ENCODE measurements at places on chromosomes 2 and 18.

- no peak for DNase-seq
Observed at GRCh38 chr2:232535761-232536530, 3.5 kb upstream of the CHRNG start.

DNA sequence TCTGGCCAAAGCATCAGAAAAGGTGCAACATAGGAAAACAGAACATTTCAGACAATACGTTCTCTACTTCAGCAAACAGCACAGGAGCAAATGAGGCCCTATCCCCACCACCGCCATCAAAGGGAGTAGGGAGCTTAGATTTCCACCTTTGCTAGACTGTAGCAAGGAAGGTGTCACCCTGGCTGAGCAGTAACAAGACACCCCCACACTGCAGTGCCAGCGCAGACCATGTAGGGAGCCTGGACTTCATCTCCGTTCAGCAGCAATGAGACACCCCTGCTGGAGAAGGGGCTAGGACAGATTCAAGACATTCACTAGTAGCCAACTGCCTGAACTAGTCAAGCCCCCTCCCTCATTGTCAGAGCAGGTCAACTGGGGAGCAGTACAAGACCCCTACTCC, 160.1 kb upstream of the CBLN2 start:
- no peak for DNase-seq

- no peak for DNase-seq
Observed at GRCh38 chr18:34085140-34085739, 139.5 kb downstream of the NOL4 start.

- DNase-seq, result no peak
Observed at GRCh38 chr18:62556397-62556796, 33.6 kb downstream of the ZCCHC2 start.

- DNase-seq, result no peak
Observed at GRCh38 chr2:62883629-62884028, 167.0 kb upstream of the OTX1 start.

GRCh38 chr2:150608341-150608740, 120.9 kb upstream of the RND3 start:
- DNase-seq, result no peak

DNA sequence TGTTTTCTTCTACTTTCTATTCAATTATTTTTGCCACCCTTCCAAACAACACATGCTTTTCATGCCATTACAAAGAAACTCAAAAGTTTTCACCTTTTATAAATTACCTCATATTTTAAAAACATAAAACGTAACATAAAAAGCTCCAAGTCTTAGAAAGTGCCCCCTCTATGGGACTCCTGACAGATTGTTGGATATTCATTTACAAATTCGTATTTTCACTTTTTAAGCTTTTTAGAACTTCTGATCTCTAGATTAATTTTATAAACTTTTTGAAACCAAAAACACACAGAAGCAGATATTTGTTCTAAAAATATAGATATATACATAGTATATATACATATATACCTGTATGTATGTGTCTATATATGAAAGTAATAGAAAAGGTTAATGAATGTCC, 1.5 kb downstream of the COL5A2 start:
- DNase-seq, result no peak

DNA sequence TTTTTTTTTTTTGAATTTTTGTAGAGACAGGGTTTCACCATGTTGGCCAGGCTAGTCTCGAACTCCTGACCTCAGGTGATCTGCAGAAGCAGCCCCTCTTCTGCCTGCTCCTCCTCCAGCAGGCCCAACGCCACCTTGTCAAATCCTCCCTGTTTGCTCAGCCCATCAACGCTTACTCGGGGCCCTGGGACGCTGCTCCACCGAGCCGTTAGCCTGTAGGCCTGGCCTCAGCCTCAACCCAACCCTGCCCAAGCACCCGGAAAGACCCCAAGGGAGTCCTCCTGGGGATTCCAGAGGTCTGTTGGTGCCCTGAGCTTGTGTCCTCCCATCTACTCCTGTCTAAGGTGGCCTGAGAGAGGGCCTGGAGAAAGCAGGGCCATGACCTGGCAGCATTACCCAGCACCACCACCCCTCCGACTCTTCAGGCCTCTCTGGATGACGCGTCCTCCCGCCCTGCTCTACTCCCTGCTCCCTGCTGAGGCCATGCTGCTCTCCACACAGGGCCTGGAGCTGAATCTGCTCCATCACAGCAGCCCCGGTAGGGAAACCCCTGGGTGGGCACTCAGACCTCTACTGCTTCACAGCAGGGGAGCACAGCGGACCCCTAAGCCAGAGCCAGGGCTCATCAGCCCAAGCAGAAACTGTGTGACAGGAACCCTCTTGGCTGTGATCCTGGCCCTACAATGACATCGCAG, 3.2 kb downstream of the STK25 start:
- DNase-seq, result no peak

DNA sequence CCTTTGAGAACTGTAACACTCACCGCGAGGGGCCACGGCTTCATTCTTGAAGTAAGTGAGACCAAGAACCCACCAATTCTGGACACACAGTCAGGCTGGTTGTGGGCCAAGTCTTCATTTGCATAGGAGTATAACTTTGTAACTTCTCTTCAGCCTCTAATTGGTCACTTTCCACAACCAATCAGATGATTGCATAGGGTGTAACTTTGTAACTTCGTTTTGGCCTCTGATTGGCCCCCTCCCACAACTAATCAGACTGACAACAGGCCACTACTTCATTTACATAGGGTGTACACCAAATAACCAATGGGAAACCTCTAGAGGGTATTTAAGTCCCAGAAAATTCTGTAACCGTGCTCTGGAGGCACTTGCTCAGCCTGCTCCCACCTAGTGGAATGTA, 77.5 kb upstream of the TCF4 start:
- no peak for DNase-seq

DNA sequence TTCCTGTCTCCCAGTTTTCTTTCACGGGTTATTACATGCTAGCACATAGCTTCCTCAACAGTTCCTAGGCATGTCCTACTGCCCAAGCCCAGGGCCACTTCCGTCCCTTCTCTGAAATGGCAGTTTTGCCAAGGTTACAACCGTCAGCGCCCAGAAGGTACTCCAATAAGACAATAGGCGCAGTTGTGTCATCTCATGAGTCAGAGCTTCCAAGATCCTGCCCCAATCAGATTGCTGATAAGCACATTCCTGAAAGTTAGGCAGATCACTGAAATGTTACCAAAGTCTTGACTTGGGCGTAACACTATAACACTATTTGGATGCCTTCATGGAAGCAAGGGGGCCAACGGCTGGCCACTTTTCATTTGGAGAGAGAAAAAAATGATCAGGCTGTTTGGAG, 34.2 kb downstream of the GKN2 start:
- DNase-seq, result no peak

- DNase-seq, result no peak
Observed at GRCh38 chr2:857081-857480, 93.6 kb upstream of the SNTG2 start.

DNA sequence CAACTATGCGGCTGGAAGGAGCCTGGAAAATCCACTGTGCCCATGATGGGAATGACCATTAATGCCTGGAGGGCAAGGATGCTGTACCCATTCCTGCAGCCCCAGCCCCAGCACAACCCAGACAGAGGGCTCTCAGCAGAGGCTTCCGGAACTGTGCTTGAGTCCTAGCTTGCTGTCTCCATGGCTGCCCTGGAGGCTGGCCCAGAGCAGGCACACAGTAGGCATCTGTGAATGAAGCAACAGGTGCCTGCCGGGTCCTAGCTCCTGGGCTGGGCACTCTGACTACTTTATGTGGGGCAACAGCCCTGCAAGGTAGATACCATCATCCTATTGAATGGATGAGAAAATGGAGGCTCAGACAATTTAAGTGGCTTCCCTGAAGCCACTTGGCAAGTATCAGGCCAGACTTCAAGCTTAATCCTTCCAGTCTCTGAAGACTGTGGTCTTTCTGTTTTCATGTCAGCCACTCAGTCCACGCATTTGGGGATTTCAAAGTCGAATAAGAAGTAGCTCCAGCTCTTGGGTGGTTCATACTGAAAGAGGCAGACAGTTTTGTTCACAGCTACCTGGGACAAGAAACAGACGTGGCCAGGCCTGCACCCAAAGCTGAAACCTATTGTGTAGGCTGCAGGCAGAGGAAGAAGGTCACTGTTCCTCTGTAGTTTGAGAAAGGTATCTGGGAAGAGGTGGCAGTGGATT, 237.5 kb downstream of the ZBTB7C start:
- DNase-seq, result no peak

GRCh38 chr18:34624551-34624950, 85.5 kb upstream of the DTNA start:
- no peak for DNase-seq

GRCh38 chr2:207766697-207767460, 2.8 kb downstream of the FZD5 start:
- no peak for DNase-seq

GRCh38 chr2:98959810-98960507, 23.9 kb upstream of the CRACDL start:
- no peak for DNase-seq

GRCh38 chr18:62578980-62579511, 56.2 kb downstream of the ZCCHC2 start:
- no peak for DNase-seq

DNA sequence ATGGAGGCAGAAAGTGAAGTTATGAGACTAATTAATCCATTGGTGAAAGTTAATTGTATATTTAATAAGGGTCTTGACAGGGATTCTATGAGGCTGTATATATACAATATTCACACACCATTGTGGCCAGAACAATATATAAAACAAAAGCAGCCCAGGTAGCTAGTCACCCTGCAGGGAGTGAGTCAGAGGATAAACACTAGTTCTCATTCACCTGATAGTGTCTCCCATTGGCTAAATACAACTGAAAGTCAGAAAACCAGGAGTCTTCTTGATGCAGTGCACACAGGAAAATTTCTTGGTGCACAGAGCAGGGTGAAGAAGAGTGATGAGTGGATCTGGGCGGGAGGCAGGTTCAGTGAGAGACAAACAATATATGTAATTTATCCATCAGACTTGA, 465.2 kb downstream of the ERBB4 start:
- no peak for DNase-seq

DNA sequence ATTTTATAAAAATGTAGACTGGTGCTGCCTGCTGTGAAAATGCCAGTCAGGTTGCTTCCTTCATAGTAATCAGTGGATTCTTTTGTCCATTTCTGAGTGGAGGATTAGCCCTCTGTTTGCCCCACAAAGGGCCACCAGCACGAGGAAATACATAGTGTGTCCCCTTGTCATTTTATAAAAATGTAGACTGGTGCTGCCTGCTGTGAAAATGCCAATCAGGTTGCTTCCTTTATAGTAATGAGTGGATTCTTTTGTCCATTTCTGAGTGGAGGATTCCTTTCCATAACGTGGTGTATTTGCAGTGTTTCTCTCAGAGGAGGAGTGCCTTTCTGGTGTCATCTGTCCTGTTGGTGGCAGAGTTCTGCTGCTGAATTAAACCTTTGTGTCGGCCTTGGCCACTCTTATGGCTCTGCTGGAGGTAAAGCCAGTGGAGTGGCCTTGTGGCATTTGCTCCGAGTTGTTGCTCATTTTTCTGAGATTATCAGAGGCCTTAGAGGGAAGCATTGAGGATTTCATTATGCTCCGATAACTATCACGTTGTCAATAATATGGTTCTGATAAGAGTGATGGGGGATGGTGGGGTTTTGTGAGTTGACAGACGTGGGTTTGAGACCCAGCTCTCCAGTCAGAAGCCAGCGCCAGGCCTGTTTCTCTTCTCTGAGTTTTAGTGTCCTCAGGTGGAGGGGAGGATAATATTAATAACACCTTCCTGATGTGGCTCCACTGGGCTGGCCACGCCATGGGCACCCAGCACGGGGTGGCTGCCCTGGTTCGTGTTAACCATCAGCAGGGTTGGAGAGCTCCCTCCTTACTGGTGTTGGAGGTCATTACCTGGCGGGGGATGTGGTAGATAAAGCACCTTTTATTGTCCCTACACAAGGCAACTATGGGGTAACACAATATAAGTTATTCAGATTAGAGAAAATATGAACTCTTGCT, 96.6 kb downstream of the NEDD4L start:
- no peak for DNase-seq

DNA sequence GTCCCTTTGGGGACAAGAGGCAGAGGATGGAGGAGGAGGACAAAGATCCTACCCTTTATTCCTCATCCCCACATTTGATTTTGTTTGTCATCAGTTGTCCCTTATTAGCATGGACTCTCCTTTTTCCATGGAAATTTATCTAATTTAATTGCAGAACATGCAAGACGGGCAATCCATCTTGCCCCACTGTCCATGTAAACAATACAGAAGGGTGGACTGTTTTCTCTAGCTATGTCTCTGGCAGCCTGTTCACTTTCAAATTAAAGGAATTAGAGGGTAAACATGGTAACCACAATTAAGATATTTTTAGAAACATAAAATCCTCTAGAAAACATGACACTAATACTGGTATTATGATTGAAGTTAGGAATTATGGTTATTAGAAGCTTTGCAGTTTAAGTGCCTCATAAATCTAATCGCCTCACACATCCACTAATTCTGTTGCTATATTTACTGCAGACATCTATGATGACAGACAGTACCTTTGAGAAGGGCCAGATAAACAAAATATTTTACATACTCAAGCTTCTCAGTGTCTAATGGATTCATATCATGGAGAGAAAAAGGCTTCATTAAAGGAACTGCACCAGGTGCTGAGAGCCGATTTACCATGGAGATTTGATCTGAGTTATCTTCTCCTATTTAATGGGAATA, 215.5 kb downstream of the LNPK start:
- no peak for DNase-seq

DNA sequence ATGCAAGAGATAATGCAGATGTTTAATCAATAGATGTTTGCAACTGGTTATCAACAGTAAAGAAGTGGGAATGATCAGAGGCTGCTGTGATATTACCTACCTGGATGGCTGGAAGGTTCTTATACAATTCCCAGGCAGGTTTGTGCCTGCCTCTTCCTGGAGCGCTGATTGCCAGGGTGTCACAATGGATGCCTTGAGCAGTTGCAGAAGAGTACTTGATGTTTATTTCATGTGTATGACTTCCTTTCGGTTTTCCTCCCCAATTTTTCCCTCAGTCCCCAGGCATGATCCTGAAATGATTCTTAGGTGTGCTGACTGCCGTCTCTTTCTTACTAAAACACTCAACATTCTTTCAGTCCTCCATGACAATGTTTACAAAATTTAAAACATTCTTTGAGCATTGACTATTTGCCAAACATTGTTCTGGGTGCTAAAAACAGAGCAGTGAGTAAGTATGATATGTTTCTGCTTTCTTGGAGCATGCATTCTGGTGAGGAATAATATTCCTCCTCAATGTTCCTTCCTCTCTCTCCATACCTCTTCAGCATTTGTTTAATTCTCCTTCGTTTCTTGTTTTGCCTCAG, 416.6 kb upstream of the TRIB2 start:
- no peak for DNase-seq

GRCh38 chr2:88005776-88006175, 10.6 kb downstream of the RNU2-63P start:
- no peak for DNase-seq

- no peak for DNase-seq
Observed at GRCh38 chr2:144935736-144936135, 415.8 kb upstream of the ZEB2 start.

DNA sequence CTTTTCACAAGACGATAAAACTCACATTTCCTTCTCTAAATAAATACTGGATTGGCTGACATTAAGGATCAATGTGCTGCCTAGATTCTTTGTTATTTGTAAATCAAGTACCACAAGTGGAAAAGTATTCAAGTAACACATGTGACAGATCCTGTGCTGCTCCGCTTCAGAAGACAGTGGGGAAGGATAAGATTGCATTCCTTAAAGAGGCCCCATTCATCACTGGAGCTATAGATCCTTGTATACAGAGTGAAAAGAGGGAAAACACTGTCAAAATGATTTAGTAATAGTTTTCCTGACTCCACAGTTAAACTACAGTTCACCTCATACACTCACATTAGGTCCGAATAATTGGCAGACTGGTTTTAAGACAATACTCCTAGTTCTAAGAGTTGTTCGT, 108.0 kb upstream of the CSRNP3 start:
- no peak for DNase-seq
